NCI-H187 treated with DMSO at 0.1 percent for 48 hours (cell line): ENCODE measurements at places on chromosomes 13 and 19.

DNA sequence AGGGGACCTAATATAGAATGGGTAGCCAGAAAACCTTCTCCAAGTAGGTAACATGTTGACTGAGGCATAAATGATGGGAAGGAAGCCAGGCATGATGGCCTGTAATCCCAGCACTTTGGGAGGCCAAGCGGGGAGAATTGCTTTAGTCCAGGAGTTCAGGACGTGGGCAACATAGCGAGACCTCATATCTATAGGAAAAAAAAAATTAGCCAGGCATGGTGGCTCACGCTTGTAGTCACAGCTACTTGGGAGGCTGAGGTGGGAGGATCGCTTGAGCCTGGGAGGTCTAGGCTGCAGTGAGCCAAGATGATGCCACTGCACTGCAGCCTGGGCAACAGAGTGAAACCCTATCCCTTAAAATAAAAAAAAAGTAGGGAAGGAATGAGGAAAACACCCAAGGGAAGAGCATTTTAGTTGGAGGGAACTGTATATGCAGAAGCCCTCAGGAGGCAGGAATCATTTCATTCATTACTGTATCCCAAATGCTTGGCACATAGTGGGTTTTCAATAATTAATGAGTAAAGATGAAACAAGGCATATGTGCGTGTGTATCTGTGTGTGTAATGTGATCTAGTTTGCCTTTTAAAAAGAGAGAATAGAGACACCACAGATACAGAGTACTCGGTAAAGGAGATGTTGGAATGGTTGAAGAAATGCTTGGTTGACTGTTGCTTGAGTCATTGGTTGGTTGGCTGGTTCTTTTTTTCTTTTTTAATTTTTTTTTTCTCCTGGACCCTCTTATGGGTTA, 2.2 kb upstream of the NUP62 start:
- DNase-seq, result no peak

GRCh38 chr13:36513266-36513665, 81.0 kb downstream of the CCNA1 start:
- DNase-seq, result no peak

GRCh38 chr13:99329477-99329876, 22.3 kb upstream of the GPR183 start:
- no peak for DNase-seq

DNA sequence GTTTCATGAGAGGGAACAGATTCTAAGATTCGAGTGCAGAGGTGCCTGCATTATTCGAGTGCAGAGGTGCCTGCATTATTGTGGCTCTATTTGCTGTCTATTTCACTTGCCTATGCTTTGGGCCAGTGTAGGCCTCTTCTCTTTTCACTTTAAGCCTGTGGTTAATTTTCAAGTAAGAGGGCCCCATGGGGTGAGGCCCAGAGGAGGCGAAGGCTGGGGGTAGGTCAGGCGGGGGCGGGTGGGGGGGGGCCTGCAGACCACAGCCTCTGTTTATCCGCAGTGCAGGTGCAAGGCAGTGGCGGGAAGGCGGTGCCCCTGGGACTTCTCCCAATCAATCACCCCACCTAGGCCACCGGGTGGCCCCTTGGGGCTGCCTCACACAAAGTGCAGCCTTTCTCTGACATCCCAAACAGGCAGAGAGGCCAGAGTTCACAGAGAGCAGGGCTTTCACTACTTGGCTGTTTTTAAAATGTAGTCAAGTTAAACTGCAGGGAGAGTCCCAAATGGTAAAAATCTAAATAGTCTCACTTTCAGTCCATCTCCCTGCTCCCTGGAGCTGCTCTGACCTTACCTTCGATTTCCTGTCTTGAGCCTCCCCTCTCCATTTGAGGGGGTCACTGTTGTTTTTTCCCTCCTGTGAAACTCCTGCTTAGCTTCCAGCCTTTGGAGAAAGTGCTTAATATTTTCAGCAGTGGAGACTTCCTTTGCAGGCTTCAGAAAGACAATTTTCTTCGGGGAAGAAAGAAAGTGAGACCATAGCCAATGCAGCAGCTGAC, 249.0 kb downstream of the DLEU7 start:
- DNase-seq, result peak; percentile 36

- no peak for DNase-seq
Observed at GRCh38 chr13:53342623-53343360, 314.2 kb downstream of the OLFM4 start.

- DNase-seq, result no peak
Observed at GRCh38 chr13:112174476-112175110, 107.6 kb downstream of the SOX1 start.

DNA sequence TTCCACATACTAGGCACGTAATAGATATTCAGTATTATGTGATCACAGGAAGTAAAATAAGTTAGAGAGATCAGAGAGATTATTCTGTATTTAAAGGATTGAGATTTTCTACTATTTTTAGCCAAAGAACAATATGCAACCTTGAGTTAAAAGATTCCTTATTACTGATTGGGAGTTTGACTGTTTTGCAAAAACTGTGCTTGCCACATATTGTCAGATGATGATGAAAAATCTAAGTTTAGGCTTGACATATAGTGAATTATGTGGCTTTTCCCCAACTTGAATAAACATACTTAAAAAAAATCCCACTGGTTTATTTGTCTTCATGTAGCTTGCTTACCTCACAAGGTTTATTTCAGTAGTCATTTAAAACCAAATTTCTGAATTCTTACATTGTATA, 194.4 kb downstream of the KCNRG start:
- no peak for DNase-seq

DNA sequence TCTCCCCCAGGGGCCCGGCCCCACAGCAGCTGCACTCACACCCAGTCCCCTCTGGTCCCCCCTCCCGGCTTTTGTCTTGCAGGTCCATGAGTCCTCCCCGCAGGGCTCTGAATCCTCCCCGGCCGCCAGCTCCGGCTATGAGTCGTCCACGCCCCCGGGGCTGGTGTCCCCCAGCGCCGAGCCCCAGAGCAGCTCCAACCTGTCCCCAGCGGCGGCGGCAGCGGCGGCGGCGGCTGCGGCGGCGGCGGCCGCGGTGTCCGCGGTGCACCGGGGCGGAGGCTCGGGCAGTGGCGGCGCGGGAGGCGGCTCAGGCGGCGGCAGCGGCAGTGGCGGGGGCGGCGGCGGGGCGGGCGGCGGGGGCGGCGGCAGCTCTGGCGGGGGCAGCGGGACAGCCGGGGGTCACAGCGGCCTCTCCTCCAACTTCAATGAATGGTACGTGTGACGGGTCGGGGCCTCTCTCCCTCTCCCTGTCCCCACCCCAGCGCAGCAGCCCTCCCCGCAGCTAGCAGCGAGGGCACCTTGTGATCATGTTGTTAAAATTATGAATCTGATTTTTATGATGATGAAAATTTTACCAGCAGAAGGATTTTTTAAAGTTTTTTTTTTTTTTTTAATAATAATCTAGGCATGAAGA, 3.8 kb downstream of the ZIC2 start:
- no peak for DNase-seq

DNA sequence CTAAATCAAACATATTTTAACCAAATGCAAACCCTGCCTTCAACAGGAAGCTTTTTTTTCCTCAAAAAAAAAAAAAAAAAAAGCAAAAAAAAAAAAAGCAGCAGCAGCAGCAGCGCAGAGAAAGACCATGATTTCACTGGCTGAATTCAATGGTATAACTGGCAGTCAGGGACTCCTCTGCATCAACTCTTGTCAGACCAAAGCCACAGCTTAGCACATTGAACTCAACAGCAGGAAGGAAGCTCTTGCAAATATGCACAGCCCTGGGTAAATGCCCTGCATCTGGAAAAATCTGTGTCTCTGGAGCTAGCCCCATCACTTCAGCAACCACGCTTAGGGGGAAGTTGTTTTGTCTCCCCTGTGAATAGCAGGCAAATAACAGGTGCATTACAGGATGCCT, 17.6 kb upstream of the DHRS12 start:
- DNase-seq, result no peak

- no peak for DNase-seq
Observed at GRCh38 chr13:29382021-29382420, 213.5 kb downstream of the SLC7A1 start.

DNA sequence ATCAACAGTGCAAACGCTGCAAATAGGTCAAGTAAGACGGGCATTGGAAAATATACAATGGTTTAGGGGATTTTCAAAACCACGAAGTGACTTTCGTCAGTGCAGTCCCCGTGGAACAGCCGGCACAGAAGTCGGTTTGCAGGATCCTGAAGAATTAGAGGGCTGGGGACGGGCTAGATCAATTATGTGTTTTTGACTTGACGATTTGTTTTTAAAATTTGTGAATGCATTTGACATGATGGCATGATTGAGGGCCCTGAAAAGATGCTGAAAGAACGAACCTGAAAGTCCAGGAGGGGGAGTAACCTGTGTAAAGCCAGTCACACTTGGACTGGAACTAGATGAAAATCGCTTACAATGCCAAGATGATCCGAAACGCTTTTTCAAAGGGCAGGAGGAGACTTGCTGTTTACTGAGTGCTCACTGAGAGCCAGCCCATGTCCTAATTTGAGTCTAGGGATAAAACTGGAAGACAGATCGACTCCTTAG, 8.9 kb upstream of the DGKH start:
- DNase-seq, result no peak

GRCh38 chr19:1079566-1080111, 12.7 kb downstream of the ARHGAP45 start:
- DNase-seq, result no peak

GRCh38 chr13:36370108-36370429, 23.9 kb upstream of the SPART start:
- DNase-seq, result no peak

- no peak for DNase-seq
Observed at GRCh38 chr13:59368693-59369092, 795.0 kb downstream of the DIAPH3 start.

DNA sequence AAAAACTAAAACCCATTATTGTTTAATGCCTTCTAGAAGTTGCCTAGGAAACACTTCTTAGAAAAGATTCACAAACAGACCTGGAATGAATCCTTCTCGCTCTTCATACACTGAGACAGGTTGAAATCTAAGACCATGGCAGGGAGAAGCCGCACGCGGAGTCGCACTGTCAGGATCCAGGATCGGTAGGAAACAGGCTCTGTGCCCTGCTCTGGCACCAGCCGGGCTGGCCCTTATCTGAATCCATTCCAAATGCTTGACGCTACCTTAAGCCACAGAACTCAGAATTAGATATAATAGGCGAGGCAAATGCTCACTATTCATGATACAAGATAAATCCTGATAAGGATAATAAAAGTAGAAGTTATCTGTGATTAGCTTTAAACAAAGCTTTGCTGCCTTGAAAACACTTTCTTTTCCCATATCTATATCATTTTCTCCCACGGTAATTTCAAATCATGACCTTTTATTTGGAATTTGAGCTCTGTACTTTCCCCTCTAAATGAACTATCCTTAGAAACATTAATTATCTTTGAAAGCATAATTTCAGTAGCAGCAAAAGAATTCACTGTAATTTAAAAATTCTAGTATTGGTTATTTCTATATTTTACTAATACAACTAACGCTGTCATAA, 385.6 kb downstream of the IRS2 start:
- DNase-seq, result no peak

DNA sequence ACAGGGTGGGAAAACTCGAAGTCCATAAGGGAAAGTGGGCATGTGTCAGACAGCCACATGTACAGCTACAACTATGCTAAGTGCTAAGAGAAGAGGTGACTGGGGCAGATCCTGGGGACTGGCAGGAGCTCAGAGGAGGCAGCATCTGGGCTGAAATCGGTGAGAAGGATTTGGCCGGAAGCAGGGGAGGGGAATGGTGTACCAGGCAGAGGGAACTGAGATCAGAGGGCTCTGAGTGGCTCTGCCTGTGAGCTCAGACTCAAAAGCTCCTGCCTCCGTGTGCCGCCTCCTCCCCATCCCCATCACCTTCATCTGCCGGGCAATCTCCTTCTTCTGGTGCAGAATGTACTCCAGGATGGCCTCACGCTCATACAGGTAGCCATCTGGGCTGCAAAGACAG, 21.8 kb downstream of the NOSIP start:
- no peak for DNase-seq

GRCh38 chr19:56507446-56508289, at the start of gene ZNF471:
Gene ZNF471, plus strand, starts transcription at chr19:56507855. Its CDS starts 3,717 bp downstream, at chr19:56511572.
- peak; percentile 61 for DNase-seq

- DNase-seq, result no peak
Observed at GRCh38 chr13:37934339-37935191, 65.0 kb upstream of the TRPC4 start.

GRCh38 chr13:98780451-98780850, 28.0 kb upstream of the SLC15A1 start:
- no peak for DNase-seq

- DNase-seq, result peak; percentile 17
Observed at GRCh38 chr19:10543420-10544241, at the start of gene ATG4D. Gene ATG4D, plus strand, starts transcription at chr19:10543904. Its CDS starts 187 bp downstream, at chr19:10544091.

GRCh38 chr19:29484876-29485275, 40.9 kb upstream of the VSTM2B start:
- no peak for DNase-seq

DNA sequence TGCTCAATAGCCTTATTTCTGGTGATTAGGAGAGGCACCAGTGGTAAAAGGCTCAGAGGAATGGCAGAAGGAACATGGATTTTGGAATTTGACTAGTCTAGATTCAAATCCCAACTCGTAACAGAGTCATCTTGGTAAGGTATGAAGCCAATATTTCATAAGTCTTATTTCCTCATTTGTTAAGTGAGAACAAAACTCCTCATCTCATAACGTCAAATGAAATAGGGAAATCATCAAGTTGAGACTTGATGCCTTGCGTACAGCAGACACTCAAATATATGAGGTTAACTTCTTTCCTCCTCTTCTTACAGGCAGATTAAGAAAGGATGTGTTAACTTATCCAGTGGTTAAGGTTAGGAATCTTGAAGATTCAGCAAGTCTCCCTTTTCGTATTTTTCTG, 189.2 kb downstream of the DLEU7 start:
- no peak for DNase-seq

DNA sequence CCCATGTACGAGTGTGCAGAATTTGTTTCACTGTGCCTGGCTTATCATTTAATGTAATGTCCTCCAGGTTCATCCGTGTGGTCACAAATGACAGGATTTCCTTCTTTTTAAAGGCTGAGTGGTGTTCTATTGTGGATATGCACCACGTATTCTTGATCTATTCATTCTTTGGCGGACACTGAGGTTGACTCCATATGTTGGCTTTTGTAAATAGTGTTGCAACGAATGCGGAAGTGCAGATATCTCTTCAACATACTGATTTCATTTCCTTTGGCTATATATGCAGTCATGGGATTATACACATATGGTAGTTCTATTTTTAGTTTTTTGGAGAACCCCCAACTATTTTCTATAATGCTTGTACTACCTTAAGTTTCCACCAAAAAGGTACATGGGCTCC, 13.0 kb downstream of the OR7A5 start:
- no peak for DNase-seq

GRCh38 chr13:27774651-27775050, 17.6 kb upstream of the GSX1 start:
- no peak for DNase-seq

- no peak for DNase-seq
Observed at GRCh38 chr19:623974-624373, 9.4 kb downstream of the POLRMT start.

- DNase-seq, result no peak
Observed at GRCh38 chr13:35857769-35858168, 273.4 kb downstream of the DCLK1 start.
